Activated CD8-positive, alpha-beta memory T cell treated with anti-CD3 and anti-CD28 coated beads, Interleukin-2, amount 10 ng/mL, durations not matched to agents 7 days and 5 days (primary cell): ENCODE measurements at places on chromosomes 16 and 17. TPM values are rescaled to one million over a fixed set of nuclear protein-coding genes. Genes with fewer than 3 reads are reported as not detected.

DNA sequence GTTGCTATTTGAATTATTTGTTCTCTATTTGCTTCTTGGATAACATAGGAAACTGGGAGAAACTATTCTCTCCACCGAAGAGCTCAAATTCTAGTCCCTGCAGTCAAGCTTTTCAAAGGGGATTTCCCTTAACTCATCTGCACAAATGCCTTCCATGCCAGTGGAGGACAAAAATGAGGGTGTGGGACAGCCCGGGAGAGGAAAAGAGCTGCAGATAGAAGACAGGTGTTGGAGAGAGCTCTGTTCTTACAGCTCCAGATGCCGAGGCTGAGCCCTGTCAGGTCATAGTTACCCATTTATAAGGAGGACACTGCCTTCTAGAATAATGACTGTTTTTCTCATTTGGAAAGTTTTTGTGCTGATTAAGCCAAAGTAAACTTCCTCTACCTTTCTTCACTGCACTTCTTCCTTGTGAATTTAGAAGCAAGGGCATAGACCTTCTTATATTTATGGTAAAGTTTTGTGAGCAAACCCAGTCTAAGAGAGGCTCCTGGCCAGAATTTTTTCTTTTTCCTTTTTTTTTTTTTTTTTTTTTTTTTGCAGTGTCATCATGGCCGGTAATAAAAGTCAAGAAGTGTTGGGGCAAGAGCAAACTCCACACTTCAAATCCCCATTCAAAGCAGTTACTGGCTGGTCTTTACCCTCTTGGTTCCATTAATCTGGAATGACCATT is 177.2 kb downstream of the ABCC12 start:
- no peak for DNase-seq

DNA sequence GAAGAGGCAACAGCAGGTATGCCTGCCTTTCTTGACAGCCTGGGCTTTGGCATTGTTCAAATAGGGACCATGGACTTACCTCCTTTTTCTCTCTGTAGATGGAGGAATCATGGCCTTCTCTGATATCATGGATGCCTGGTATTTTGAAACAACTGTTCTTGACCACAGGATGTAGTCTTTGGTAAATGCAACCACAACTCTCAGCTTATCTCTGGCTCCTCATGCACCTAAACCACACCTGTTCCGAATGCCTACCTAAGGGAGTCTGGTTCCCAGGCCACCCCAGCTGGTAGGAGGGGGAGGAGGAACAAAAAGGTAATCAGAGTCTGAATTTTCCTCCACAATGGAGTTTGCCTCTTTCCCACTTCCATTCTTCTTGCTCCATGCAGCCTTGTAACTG is 18.8 kb downstream of the CDK5RAP3 start:
- no peak for DNase-seq

DNA sequence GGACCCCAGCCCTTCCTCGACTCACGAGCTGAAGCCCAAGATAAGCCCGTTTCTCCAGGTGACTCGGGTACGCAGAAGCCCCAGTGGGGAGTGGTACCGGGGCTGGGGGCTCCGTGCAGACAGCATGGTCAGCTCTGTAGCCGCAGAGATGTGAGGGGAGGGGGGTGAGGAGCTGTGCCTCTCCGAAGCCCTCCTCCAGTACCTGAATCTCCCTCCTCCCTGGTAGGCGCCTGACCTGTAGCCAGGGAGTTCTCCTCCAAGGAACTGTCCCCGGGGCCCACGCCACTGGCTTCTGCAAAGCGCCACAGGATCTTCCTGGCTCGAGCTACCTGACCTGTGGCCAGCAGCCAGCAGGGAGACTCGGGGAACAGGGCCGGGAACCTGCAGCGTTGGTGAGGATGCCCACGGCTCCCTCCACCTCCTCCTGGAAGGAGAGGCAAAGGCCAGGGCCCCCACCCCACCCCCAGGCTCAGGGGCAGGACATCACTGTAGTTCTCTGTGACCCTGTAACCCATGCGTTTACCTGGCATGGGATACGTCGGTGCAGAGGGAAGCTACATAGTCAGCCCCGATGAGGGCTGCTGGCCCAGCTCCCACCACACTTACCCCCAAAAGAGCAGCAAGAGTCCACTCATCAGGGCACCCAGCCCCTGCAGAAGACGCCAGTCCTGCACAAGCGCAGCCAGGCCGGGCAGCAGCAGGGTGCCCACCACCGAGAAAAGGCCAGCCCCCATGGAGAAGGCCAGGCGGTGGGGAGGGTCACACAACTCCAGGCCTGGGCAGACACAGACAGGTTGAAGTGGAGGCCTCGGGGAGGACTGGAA is 1.7 kb downstream of the SLC22A31 start:
- DNase-seq: no peak

DNA sequence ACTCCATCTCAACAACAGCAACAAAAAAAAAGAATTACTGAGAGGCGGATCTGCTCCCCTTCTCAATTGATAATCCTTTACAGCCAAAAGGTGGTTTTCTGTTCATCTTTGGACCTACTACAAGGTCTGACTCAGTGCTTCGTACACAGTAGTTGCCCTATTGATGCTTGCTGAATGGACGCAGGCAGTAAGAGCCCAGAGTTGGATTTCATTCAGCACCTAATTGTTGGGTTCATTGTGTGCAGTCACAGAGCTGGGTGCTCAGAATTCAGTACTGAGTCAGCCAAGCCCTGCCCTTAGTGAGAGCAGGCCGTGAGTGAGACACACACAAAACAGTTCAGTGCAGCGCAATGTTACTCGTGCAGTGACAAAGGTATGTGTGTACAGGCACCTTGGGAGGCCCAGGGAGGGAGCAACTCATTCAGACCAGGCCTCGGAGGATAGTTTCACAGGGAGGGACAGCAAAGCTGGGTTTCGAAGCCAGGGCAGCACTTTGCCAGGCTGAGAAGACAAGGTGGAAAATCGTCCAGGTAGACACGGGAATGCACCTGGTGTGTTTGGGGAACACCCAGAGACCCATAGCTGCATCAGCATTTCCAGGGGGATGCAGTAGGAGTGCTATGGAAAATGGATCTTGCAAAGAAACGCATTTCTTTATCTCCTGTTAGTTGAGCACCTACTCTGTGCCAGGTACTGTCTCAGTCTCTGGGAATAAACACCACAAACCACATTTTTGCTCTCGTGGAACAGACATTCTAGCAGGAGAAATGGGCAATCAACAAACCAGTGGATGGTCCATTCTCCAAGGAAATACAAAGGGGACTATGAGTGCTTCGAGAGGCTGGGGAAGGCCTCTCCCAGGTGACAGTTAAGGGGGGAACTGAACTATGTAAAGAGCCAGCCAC is 18.1 kb upstream of the KRT17 start:
- DNase-seq: no peak

DNA sequence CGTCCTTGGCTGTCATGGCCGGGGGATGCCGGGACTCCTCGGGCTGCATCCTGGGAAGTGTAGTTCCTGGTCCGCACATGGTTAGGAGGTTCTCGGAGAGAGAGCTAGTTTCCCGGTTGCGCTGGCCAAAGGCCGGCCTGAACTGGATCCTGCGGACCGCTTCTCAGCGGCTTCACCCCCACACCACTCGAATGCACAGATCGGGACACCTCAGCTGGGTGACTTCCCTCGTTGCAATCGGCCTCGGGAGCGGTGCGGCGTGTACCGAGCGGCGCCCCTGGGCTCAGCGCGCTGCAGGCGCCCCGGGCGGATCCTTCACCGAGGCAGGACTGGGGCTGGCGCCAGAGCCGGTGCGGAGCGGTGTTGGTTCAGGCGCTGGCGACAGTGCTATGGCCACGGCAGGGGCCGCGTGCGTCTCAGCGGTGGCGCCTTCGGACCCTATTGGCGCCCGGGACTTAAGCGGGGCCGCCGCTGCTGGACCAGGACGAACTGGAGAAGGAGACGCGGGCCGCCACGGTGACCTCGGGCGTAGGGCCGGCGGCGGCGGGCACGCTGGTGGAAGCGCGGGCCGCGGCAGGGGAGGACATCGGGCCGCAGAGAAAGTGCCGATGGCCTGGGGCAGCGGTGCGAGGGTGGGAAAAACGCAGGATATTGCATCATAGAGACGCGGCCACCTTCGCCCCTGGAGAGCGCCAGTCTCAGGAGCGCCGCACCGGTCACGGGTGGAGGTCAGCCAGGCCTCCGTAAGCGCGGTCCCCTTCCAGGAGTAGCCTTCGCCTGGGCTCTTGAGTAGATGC is 11.4 kb downstream of the ZNF629 start:
- DNase-seq: peak; percentile 78

DNA sequence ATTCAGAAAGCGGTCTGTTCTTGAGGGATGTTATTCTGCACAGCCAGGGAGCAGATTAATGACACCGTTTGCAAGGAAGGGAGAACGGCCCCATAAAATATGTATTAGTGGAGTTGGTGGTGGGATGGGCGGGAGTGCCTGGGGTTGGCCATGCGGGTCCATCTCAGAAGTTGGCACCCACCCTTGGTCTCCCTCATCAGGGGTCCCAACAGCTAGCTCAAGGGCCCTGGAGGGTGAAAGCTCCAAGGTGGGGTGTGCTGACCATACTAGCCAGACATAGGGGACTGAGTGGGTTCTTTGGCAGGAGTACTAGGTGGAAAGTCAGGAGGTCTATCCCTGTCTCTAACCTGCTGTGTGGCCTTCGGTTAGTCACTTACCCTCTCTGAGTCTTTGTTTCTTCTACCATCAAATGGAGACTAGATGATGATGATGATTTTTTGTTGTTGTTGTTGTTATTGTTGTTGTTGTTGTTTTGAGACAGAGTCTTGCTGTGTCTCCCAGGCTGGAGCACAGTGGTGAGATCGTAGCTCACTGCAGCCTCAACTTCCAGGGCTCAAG is 83.2 kb upstream of the BRD7 start:
- DNase-seq: no peak

The CCDC154 gene
- total RNA-seq: 2.9 TPM

The TBC1D28 gene
- not detected for total RNA-seq

The TBC1D3B gene
- total RNA-seq: 9.9 TPM
